Stimulated activated CD8-positive, alpha-beta memory T cell treated with anti-CD3 and anti-CD28 coated beads, Interleukin-4, amount 100 ng/mL, for 1 hour (primary cell): ENCODE measurements at places on chromosomes 16 and 17.

GRCh38 chr17:11459861-11460331, 138.4 kb upstream of the DNAH9 start:
- DNase-seq = no peak

DNA sequence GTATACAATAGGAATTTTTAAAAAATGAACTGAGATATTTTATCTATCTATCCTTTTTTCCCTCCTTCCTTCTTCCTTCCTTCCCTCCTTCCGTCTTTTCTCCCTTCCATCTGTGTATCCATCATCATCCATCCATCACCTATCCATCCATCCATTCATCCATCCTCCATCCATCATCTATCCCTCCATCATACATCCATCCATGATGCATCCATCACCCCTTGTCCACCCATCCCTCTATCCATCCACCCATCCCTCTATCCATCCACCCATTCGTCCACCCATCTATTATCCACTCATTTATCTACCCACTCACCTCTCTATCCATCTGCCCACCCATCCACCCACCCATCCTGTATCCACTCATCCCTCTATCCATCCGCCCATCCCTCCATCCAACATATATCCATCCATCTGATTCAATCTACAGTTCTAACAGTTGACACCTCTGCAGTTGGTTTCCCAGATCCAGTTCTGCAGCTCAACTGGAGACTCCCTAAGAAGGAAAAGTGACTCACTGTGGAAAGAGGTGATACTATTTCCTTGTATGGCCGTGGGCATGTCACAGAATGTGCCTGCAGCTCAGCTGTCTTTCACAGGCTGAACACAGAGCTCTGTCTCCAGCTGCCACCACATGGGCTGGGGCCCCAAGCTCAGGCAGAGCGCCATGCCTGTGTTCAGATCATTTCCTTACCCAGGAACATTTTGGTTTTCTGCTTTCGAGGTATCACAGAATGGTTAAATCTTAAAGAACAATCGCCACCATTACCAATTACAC, 130.8 kb downstream of the XYLT1 start:
- DNase-seq = no peak

DNA sequence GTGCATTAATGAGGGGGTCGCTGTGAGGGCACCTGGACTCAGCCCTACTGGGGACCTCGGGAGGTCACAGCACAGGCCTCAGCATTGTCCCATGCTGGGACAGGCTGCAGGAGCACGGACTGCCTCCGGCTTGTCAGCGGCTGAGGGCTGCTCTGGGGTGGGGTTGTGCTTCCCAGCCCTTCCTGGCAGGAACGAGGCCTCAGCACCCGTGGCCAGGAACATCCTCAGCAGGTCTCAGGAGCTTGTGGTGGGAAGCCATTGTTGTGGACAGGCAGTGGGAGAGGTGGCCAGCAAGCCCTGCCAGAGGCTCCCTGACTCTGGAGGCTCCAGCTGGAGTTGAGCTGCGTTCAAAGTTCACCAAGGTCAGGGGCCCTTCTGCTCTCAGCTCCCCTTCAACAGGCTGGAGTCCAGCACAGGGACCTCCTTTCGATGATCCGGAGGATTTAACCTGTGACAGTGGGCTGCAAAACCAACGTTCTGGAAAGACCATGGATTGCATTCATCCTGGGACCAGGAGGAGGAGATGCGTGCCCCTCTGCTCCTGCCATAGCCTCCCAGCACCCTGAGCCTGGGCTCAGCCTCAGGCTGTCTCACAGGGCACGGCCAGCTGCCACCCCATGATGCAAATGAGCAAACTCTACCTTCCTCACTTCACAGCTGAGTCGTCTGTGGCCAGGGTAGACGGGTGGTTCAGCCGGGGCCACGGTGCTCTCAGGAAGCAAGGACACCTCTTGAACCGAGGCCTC, 32.6 kb downstream of the FOXL1 start:
- DNase-seq = no peak

DNA sequence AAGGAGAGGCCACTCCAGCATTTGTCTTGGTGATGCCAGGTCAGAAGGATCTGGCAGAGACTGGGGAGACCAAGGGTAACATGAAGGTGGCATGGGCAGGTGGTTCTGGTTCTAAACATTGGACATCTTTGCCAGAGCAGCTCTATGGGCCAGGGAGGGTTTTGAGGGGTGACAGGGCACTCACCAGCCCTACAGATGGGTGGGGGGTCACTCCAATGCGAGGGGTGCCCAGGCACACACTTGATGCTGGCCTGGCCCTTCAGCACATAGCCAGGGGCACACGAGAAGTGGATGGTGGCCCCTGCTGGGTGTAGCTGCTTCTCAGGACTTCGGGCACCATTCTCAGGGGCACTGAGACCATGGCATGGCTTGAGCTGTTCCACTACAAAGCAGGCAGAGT, 5.5 kb upstream of the PHF12 start:
- no peak for DNase-seq

GRCh38 chr17:28225271-28225670, 93.7 kb upstream of the TMEM97 start:
- DNase-seq = no peak

GRCh38 chr16:3594316-3595109, 16.9 kb downstream of the SLX4 start:
- DNase-seq = no peak

- no peak for DNase-seq
Observed at GRCh38 chr17:28684963-28685362, 23.0 kb downstream of the SUPT6H start.

DNA sequence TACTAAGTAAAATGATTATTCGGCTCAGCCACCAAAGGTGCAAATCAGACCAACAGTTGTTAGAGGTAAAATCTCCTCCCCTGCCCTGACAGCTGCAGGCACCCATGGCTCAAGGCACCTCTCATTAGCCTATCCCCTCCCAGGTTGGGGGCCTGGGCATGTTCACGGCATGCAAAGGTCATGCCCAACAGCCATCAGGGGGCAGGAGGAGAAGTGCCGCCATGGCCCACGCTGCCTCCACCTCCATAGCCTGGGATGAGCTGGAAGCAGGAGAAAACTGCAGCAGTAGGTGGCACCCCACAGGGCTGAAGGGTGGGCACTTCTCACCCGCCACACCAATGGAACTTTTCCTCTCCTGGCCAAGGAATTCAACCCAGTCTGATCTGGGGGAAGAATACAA, 146.4 kb upstream of the COX10 start:
- DNase-seq = no peak

DNA sequence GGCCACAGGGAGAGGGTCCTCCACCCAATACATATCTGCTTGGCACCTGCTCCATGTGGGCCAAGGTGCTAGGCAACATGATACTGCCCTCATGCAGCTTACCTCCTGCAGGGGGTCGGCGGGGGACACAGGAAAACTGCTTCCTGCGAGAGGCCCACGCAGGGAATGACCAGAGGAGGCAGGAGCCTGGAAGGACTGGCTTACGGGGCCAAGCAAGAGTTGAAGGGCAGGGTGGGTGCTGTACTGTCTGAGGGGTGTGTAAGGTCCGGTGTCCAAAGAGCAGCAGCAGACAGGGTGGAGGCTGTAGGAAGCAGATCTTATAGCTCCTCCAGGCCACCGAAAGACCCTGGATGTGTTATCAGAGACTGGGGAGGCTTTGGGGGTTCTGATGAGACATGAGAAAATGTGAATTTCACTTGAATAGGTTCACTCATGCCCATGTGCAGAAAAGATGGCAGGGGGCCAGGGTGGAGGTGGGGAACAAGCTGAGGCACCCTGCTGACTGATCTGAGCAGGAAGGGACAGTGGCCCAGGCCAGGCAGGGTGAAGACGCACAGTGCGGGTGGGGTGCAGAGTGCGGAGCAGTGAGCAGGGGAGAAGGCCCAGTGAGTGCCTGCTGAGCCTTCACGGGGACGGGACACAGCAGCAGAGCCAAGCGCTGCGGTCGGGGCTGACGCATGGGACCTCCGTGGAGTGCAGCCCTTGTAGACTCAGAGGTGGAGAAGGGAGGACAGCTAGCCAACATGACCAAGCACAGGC, 8.3 kb downstream of the FLCN start:
- no peak for DNase-seq

DNA sequence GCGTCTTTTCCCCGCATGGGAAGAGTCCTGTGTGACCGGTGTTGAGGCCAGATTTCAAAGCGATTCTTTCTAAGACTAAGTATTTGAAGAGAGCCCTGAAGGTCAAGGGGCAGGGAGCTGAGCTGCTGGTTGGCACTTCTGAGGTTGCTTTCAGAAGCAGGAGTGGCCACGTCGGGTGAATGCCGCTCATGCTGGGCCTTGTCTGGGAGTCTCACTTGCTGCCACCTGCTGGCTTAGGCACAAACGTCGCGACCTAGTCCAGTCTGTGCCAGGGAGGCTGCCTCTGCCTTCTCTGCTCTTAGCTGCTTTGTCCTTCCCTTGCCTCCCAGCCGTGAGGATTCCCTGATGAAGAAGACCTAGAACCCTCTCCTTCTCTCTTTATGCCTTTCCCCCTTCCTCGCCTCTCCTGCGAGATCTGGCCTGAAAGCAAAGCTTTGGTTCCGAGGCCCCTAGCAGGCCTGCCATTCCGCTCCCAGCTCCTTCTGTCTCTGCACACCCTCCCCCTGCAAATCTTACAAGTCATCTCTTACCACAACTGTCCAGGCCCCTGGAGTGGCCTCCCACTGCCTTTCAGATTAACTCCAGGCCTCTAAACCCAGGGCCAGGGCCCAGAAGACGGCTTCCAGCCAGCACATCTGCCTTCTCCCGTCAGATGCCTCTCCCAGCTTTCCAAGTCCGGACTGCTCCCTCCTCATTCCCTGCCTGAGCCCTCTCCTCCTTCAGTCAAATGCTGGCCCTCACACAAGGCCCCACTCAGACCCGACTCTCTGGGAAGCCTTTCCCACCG, 11.4 kb downstream of the CTNS start:
- DNase-seq = no peak

- no peak for DNase-seq
Observed at GRCh38 chr17:16155536-16155935, 59.8 kb downstream of the NCOR1 start.

GRCh38 chr16:59210955-59211541, 476.9 kb upstream of the GOT2 start:
- no peak for DNase-seq

- DNase-seq = no peak
Observed at GRCh38 chr17:41153856-41154255, 4.2 kb upstream of the KRTAP4-5 start.

GRCh38 chr17:63707151-63707550, 7.2 kb upstream of the LIMD2 start:
- no peak for DNase-seq

DNA sequence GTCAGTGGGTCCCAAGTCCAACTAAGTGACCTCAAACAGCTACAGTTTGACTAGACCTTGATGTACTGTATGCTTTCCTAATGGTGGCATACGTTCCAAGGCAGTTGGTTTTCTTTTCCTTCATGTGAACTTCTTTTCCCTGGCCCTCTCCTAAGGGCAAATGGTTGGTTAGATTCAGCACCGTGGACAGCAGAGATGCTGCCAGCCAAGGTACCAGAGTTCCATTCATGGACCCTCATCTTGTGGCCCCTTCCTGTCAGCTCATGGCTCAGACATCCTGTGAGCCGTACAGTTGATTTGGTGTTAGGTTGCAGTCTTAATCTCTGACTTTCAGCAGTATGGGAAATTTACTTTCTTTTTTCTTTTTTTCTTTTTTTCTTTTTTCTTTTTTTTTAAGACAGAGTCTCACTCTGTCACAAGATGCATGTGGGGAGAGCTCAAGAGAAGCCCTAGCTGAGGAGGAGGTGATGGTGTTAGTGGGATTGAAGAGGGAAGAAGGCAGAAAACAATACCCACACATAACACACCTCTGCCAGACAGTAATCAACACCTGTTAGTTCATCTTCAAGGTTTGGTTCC, 122.4 kb downstream of the USP31 start:
- DNase-seq = no peak
